ENCODE measurements at places on chromosomes 1 and 21. TPM values are rescaled to one million over a fixed set of nuclear protein-coding genes. Genes with fewer than 3 reads are reported as not detected.

DNA sequence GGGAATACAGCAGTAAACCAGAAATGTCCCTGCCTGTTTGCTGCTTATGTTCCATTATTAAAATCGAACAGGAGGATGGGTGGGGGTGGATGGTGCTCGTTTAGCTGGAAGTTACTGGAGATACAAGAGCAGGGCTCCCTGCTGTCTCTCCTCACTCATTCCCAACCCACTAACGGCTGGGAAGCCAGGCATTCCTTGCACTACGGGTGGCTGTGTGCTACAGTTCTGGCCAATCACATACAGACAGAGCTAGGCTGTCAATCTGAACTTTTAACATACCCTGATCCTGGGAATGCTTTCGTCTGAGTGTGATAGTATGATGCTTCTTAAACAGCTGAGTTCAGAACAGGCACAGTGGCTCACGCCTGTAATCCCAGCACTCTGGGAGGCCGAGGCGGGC lies 7.0 kb downstream of the SIPA1L2 start:
- DNase-seq = no peak

- peak; percentile 5 for DNase-seq
These were observed at the start of gene AGO4 for GRCh38 chr1:35807614-35808449. Gene AGO4 (plus strand): TSS chr1:35808016. CDS start chr1:35808417, 401 bp downstream.

GRCh38 chr1:31732751-31733289 lies 29.0 kb upstream of the COL16A1 start:
- DNase-seq = no peak

DNA sequence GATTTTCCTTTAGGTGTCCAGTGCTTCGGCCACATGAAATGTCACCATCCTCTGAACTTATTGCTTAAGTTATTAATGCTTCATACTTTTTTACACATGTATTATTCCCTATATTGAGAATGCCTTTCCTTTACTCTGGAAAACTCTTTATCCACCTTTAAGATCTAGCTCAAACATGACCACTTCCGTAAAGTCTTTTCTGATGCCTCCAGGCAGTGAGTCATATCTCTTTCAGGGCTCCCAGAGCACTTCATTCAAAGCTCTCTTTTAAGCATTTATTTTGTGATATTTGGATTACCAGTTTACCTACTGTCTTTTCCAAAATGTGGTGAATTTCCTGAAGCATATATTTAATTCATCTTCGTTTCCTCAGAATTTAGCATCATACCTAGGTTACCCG lies 178.9 kb downstream of the HS2ST1 start:
- peak; percentile 36 for DNase-seq

DNA sequence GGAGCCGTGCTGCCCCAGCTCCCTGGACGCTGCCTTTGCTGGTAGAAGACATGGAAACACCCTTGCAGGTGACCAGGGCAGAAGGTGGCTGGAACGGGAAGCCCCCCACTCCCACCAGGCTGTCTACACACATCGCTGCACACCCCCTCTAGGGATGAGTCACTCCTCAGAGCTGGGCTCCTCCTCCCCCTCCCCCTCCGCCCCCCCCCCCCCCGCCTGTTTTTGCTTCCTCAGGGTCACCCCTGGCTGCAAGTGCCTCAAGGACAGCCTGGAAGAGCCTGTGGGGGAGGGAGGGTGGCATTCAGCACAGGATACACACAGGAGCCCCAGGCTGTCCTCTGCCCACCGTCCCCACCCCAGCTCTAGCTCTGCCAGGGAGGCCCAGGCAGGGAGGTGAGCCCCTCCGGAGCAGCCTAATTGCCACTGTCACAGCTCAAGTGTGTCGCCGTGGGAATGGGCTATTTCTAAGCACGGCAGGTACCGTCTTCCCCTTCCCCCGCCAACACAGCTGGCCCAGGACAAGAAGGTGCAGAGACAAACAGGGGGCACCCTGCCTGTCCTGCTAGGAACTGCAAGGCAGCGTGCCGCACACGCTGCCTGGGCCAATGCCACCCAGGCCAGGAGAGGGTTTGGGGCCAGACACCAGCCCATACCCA lies 2.5 kb downstream of the FNDC10 start:
- DNase-seq = no peak

DNA sequence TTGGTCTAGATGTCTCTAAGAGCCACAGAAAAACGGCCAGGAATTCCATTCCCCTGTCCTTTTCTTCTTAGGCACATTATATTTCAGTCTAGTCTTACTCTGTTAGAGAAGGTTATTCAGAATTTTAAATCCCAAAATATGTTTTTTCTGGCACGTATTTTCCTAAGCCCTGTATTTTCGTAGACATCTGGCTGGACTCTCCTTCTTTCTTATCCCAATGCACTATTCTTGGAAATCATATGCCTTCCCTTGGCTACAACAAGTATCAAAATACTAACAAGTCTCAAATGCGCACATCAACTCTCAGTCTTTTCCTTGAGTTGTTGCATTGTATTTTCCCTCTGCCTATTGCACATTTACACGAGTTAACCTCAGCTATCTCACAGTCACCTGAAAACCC lies 96.2 kb downstream of the DPYD start:
- no peak for DNase-seq

- no peak for DNase-seq
These were observed 53.3 kb upstream of the MTR start for GRCh38 chr1:236741753-236742152.

TNNT2 gene
- total RNA-seq = not detected

LMX1A gene
- total RNA-seq = not detected
